Gastrocnemius medialis (tissue), 4 donors: ENCODE measurements at places on chromosomes 2 and 18. TPM values are rescaled to one million over a fixed set of nuclear protein-coding genes. Genes with fewer than 3 reads are reported as not detected.

The NGEF gene
- not detected for total RNA-seq

The DSG1 gene
- total RNA-seq = not detected

The MALL gene
- 2.9 TPM for total RNA-seq

The DOK1 gene
- total RNA-seq = 0.51 TPM

The IL36RN gene
- total RNA-seq = not detected

The CROCC2 gene
- total RNA-seq = 0.07 TPM

The TCF23 gene
- not detected for total RNA-seq

The CRACDL gene
- 3.3 TPM for total RNA-seq

The PLCD4 gene
- total RNA-seq = 60.9 TPM

The TUBA3E gene
- total RNA-seq = not detected

The BOLL gene
- total RNA-seq = 8.1 TPM
